ENCODE measurements at places on chromosomes 3 and 15.

DNA sequence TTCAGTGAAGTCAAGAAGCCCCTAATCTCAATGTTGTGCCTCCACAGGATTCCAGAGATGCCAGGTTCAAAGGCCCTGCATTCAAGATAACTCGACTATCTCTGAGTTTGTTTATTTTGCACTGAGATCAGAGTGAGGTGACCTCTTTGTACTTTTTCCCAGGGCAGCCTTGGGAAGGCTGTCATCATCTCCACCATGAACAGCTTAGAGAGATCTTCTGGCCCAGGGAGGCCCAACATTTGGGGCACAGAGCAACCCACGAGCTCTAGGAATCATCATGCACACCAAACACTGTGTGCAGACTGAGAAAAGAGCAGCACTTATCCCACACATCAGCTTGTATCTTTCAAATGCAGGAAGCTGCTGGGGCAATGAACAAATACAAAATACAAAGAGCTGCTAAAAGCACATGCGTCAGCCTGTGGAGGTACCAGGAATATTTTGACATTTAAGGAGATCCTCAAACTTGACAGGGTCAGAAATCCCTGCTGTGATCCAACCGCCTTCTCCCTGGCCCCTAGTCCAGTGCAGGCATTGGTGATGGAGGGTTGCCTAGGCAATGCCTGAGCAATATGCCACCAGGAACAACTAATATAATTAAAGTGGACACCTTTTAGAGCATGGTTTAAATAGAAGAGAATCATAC, 33.6 kb downstream of the TRIM42 start:
- DNase-seq: no peak

GRCh38 chr3:177061369-177061768, 135.9 kb downstream of the TBL1XR1 start:
- DNase-seq: no peak

DNA sequence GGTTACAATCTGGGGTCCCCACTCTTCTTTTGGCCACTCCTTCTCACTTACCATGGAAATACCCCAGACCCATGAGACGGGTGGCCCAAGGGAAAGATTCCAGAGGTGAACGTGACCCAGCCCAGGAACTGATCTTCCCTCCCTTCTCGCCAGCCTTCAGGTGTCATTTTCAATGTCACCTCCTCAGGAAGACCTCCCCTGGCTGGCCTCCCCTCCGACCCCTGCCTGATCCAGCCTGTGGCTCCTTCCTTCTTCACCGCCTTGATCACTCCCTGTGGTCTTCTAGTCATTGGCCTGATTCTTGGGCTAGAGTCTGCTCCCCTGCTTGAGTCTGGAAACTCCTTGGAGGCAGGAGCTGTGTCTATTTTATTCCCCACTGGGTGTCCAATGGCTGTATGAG, 146.1 kb downstream of the SMAD6 start:
- DNase-seq: no peak

GRCh38 chr3:139935866-139936817, 1.2 kb downstream of the CLSTN2 start:
- no peak for DNase-seq

DNA sequence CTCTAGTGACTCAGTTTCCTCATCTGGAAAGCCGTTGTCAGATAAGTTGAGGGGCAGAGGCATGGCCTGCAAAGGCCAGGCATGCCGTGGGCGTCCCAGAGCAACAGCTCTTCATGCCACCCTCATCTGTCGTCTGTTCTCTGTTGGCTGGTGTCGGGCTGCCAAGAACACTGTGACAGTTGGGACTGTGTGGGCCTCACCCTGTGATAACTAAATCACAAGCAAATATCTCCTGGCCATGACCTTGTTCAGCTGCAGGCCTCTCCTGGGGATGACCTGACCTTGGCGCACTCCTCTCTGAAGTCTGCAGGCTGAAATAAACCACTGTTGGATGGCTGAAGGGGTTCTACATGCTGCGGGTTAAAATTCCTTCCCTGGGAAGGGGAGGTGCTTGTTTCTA, 145.9 kb downstream of the SHQ1 start:
- no peak for DNase-seq

DNA sequence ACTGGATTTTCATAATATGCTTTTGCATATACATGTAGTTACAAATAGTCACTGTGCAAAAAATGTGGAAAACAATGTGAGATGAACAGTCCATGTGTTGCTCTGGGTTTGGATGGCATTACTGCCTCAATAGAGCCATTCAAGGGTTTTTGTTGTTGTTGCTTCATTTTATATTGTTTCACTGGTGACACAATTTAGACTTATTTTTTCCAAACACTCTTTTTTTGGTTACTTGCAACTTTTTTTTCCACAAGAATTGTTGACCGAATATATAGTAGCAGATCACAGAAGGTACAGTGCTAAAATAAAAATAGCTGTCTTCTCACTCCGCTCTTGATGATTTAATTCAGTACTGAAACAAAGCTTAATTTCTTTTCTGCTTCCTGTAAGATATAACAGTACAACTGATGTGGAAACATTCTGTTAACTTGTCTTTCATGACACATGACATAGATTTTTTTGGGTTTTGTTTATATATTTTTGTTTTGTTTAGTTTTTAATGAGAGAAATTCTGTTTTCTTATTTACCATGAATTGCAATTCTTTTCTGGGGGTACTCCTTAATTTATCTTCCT, 618.6 kb downstream of the NAALADL2 start:
- DNase-seq: no peak

- DNase-seq: no peak
Measured at GRCh38 chr3:159233734-159234133, 431.9 kb downstream of the MFSD1 start.

- DNase-seq: no peak
Measured at GRCh38 chr3:63662500-63662899, 10.0 kb downstream of the SNTN start.

DNA sequence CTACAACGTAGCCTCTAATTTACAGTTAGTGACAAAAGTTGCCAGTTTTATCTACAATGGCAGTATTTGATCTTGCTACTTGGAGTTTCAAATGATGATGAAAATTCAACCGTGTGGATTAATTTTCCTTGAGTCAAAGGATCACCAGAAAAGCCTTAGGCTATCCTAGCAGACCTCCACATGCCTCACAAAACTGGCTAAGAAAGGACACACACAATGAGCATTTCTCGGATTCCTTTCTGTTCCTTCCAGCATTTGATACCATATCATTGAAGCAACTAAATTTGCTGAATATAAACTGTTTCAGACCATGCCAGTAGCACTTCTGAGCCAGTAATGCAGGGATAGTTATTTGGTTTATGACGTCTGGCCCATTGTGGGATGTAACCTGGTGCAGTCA, 587.4 kb upstream of the MDFIC2 start:
- DNase-seq: no peak

DNA sequence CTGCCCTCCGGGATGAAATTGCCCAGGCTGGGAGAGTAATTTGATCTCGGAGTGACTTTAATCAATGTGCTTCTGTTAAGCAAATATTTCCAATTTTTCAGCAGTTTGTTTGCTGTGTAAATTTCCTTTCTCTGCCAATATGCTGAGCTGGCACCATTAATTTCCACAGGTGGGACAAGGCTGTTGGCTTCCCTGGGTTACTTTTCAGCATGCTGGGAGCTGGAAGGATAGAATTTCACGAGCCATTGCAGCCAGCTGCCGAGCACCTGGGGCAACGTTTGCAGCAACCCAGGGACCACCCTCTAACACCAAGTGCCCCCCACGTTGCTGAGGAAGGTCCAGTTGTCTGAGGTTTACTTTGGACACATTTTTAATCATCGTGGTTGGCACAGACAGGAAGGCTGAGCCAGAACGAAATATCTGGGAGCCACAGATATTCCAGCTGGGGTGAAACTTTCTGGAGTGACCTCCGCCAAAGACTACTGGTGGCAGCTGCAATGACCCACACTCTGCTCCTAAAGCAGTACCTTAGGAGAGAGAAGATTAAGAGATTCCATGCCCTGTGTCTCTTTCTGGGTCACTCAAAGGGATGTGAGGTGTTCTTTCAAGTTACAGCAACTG, 293.3 kb upstream of the RGMA start:
- no peak for DNase-seq

- no peak for DNase-seq
Measured at GRCh38 chr15:55106155-55106554, 90.6 kb downstream of the RSL24D1 start.

DNA sequence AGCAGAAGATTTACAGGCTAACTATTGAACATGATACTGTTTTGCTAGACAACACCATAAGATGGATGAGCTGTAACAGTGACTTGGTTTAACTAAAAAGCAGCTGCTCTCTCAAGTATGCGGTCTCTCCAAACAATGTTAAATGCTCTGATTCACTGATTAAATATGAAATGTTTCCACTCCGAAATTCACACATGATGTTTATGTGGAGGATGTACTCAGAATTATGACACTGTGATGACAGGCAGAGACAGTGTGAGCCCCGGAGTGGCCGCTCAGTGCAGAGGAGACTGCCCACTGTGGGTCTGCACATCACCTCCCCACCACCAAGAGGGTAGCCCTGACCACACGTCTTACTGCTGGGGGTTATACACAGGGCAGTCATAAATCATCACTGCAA, 83.9 kb upstream of the MEX3B start:
- no peak for DNase-seq

DNA sequence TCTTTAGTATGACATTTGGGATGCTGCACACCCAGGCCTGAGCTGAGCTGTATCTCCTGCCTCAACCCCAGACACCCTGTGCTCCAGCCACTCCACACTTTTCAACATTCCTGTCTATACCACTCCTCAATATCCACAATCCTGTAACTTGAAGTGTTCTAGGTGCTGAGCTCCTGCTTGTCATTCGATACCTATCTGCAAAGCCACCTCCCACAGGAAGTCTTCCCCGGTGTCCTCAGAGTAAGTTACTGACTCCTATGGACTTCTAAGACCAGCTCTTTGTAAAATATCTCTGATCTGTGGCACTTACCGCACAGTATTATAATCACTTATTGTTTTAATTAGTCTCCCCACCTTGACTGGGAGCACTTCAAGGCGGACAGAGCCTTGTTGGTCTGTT, 1.2 kb upstream of the CAV3 start:
- no peak for DNase-seq

- DNase-seq: no peak
Measured at GRCh38 chr3:53402326-53402725, 55.0 kb upstream of the DCP1A start.

GRCh38 chr3:170205302-170205701, 16.9 kb upstream of the PRKCI start:
- no peak for DNase-seq

DNA sequence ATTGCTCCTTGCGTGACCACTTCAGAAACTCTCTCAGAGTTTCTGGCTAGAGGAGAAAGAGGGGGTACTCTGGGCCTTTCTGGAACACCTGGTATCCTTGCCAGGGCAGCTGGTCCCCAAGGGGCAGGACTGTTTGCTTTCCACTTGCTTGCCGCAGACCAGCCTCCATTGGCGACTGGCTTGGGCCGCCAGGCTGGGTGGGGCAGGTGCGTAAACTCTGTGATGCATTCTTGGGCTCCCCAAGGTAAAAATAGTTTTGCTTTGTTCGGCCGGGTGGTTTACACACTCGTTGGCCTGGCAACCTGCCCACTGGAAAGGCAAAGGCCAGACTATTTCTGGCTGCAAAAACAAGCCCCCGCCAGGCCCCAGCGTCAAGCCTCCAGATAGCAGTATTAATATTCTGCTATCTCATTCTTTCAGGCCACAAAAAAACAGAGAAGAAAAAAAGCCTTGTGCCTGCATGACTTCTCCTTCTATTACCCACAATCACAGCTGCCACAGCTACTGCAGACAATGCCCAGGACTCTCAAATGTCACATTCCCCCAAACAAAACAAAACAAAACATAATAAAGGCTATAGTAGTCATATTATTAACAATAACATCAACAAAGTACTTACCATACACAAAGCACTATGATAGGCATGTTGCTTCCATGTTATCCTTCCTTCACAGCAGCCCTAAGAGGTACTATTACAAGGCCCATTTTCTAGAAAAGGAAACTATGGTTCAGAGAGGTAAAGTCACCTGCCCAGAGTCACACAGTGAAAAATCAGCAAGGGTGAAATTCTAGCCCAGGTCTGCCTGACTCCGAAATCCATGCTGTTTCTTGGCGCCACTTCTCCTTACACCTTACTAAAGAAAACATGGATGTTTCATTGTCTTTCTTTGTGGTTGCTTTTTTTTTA, 14.0 kb upstream of the SSUH2 start:
- DNase-seq: no peak

DNA sequence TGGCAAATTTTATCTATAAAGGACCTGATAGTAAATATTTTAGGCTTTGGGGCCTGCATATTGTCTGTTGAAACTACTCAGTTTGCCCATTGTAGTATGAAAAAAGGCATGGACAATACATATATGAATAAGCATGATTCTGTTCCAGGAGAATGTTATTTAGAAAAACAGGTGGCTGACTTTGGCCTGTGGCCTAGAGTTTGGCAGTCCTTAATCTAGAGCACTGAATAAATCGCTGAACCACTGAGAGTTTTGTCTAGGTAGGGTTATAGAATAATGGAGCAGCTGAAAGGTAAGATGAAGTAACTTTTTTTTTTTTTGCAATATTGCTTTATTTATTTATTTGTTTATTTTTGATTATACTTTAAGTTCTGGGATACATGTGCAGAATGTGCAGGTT, 75.0 kb downstream of the LRRC49 start:
- DNase-seq: no peak
